ENCODE measurements at places on chromosomes 1 and 21.
A peak's percentile ranks its signal among the peaks of the same experiment; 100 is the strongest.

- no peak for DNase-seq
These were observed 61.3 kb downstream of the PTBP2 start for GRCh38 chr1:96782856-96783255.

GRCh38 chr1:234520908-234521817, 42.2 kb upstream of the TARBP1 start:
- peak; percentile 6 for DNase-seq

GRCh38 chr1:220922951-220923350, 43.7 kb downstream of the HLX start:
- DNase-seq: peak; percentile 92

DNA sequence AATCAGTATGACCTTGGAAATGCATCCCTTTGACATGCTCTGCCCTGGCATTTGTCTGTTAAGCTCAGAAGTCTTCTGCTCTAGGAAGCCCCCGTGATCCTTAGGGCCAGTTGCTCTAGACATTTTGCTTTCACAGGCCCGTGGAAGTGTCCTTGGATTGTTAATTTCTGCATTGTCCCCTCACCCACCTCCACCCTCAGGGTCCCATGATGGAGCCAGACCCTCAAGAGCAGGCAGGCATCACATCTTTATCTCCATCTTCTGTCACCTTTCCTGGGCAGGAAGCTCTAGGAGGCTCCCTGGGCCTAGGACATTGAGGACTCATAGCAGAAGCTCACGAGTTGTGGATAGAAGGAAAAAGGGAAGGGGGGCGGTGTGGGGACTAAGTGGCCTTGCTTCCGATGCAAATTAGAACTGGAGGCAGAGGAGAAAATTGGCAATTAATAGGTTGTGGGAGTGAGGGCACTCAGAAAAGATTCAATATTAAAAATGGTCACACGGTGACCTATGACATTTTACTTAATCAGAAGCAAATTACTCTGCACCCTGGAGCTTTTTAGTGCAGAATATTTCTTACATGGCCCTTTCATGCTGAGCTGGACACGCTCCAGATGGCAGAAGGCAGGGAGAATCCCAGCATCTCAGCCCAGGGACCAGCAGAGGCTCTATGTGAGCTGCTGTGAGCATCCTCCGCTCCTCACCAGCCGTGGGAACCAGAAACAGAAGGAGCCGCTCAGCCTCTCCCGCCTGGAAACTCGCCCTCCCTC, 185.0 kb downstream of the MATN1 start:
- no peak for DNase-seq

- peak; percentile 76 for DNase-seq
These were observed 561 bp downstream of the OLFM3 start for GRCh38 chr1:101995984-101996745.

- peak; percentile 75 for DNase-seq
These were observed 6.7 kb upstream of the WNT2B start for GRCh38 chr1:112501810-112502641.

- no peak for DNase-seq
These were observed 20.9 kb downstream of the HENMT1 start for GRCh38 chr1:108639899-108640560.

DNA sequence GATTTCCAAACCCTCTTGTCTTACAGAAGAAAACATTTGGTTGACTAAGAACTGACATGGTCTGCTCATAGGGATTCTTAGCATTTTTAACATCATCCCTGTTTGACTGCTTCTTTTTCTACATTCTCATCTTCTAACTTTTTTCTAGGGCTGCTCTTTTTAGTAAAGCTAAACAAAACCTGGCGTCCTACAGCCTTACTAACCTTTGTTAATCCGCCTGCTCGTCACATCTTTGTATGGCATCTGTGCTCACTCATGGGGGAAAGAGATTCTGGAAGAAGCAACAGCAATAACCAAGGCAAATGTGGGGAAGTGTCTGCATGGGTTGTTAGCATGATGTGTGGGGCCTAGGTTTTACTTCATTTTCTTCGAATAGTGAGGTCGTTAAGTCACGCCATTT, 92.0 kb downstream of the KIF1B start:
- DNase-seq: no peak

- no peak for DNase-seq
These were observed 25.8 kb downstream of the COL18A1 start for GRCh38 chr21:45430521-45431501.

DNA sequence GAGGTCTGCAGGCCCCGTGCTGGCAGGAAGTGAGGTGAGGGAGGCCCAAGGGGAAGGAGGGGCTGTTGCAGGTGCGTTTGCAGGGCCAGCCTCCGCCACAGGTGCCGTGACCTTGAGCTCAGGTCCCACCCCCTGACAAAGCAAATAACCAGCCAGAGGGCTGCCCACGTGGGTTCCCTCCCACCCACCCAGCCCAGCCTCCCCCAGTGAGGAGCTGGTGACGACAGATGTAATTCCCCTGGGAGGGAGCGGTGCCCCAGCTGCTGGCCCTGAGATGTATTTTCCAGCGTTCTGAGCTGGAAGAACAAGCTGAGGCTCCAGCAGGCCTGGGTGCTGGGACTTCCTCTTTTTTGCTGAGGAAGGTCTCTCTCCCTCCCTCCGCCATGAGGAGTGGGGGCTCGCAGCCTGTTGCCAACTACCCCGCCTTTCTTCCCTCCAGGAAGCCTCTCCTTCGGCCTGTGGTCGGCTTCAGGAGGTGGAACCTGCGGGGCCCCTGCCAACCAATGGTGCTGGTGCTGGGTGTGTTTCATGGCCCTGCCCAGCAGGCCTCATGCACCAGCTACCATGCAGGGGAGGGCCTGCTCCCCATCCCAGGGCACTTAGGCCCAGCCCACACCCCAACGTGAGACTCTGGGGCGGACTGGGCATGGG, 153.2 kb downstream of the PRDM16 start:
- peak; percentile 5 for DNase-seq

- no peak for DNase-seq
These were observed 40.5 kb downstream of the ZBTB40 start for GRCh38 chr1:22491995-22492715.

DNA sequence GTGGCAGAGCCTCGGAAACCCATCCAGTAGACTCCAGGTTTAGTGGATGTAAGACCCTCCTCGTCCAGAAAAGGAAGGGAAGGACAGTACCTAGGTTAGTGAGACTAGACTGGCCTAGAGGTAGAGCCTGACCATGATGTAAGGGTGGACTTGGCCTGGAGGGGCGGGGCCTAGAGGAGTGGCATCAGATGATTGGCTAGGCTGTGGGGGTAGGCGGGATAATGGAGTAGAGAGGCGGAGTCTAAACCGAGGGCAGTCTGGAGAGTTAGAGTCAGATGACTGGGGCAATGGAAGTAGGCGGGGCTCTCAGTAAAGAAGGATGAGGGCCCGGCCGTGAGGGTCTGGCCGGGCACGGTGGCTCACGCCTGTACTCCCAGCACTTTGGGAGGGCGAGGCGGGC, 70.1 kb downstream of the EPHB2 start:
- DNase-seq: no peak

GRCh38 chr21:38605236-38605635, 107.0 kb upstream of the ERG start:
- no peak for DNase-seq

GRCh38 chr1:23209770-23210169, 7.5 kb downstream of the HTR1D start:
- no peak for DNase-seq

GRCh38 chr1:209810783-209811182, 4.8 kb upstream of the IRF6 start:
- no peak for DNase-seq

DNA sequence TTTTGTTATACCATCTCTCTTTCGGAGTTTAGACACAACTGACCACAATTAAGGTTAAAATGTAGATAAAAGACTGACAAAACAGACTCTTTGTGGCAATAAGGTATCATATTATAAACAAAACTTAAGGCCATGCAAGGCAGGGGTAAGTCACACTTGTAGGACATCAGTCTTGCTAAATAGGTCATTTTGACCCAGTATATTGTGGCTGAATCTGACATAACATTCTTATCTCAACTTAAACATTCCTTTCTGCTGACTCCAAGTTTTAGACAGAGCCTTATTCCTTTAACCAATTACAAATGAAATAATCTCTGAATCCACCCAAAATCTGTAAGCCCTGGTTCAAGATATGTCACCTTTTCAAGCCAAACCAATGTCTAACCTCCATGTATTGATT, 733.4 kb upstream of the B3GALT2 start:
- DNase-seq: no peak

DNA sequence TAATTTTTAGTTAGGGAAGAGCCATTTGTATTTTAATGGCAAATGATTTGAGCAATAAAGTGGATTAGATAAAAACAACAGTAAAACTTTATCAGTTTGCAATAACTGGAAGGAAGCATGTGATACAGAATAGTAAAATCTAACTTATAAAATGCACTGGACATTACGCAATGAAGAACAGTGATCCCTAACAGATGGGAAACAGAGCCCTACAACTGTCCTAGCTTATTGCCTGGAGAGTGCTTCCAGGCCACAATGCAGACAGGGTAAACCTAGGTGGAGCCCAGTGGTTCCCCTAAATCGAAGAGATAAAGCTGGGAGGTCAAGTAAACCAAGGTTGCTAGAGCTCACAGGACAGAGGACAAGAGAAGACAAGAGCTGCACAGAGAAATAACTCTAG, 7.0 kb downstream of the OMA1 start:
- DNase-seq: no peak

DNA sequence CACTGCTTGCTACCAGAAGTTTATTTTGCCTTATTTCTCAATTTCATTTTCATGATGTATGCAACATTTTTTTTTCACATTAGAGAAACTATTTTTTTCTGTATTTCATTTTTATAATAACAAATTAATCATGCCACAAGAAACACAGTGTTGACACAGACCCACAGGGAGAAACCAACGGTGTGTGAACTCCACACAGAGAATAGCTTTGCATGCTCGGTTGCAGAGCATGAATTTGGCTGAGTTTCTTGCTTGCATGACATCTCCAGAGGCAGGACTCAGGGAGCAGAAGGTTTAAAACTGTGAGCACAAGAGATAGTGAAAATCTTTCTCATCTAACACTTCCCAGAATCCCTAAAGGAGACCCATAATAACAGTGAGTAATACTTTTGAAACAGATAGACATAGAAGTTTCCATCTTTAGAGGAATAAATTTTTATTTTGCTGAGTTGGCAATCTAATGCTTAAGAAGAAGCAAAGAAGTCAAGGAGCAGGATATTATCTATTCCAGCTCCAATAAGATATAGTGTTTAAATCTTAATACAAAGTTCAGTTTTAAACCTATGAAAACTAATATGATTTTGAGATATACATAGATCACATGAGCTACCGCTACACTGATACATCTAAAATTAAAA, 890.9 kb downstream of the MRPL39 start:
- peak; percentile 38 for DNase-seq

DNA sequence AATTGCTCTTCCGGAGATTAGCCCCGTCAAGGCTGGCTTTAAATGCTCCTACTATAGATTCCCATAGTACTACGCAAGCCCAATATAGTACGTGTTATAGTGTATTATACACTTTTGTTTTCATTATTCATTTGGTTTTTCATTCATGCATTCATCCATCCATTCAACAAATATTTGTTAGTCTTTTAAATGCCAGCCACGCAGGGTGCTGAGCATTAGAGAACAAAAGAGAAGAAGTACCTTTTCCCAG, 513 bp upstream of the RAB3GAP2 start:
- DNase-seq: no peak

DNA sequence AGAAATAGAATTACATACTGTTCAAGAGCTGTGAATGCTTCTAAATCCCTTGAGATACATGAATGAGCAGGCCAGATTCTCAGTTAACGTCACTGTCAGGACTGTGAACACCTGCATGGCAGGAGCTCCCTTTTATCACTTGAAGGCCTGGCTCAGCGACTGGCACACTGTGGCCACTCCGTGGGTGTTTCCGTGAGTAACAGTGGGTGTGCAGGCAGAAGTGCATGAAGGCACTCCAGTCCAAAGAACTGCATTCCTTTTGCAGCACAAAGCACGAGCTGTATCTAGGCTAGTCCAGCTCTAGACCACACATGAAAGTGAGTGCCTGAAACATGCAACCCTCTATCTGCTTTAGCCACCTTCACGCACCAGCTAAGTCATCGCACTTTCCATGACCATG, 9.6 kb upstream of the SIM2 start:
- DNase-seq: no peak

DNA sequence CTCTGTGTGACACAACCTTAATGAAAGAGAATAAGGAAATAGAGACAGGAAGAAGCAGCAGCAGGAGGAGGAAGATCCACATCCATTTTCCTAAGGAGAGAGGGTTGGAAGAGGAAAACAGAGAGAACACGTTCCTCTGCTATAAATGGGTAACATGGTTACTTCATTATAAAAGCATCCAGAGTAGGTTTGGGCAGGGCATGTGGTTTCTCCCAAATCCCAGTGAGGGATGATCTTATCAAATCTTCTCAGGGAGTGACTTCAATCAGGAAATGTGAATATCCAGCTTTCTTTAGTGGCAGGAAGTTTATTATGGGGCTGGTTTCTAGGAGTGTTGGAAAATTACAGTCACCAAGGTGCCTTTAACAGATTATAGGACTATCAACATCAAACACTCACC, 11.1 kb downstream of the CYP2J2 start:
- DNase-seq: no peak

DNA sequence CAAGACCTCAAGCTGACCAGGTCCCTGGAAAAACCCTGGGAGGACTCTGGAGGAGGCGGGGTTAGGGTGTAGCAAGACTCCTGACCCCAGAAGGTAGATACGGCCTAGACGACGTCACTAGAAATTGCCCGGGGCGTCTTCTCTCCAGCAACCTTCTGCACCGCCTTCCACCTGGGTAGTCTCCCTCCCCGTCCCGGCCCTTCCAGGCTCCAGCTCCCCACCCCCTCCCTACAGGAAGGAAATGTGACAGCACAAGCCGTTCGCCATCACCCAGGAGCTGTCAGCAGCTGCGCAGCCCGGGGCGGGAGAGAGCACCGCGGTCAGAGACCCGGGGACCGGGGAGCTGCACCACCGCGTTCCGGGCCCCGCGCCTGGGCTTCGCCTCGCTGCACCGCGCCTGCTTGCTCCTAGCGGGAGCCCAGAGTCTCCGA, 20.0 kb downstream of the SERTAD4 start:
- DNase-seq: peak; percentile 68

- no peak for DNase-seq
These were observed 327.9 kb downstream of the TTLL7 start for GRCh38 chr1:83670909-83671565.

DNA sequence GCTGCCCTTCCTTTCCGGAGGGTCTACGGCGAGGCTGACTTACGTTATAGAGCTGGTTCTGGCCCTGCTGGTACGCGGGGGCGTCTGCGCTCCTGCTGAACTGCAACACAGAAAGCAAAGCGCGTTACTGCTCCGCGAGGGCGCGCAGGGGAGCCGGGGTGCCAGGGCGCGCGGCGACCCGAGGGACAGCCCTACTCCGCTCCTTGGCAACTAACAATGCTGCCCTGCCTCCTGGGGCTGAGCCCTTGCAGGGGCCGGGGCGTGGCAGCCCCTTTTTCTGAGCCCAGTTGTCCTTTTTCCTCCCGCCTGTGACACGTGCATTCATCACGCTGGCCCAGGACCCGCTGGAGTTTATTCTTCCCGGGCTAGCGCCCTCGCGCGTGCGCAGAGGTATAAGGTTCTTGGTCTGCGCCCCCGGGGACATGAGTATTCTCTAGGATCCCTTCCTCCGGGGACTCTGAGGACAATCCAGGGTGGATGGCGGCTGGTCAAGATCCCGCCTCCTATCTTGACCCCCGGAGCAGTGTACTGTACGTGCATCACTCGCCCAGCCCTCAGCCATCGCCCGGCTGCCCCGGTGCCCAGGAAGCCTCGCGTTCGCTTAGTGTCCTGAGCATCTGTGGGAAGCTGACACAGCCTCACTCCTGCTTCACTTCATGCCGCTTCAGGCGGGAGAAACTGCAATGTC, 78.9 kb downstream of the CD247 start:
- peak; percentile 52 for DNase-seq
